ENCODE measurements at places on chromosomes 5 and 9.
A peak's percentile ranks its signal among the peaks of the same experiment; 100 is the strongest.

DNA sequence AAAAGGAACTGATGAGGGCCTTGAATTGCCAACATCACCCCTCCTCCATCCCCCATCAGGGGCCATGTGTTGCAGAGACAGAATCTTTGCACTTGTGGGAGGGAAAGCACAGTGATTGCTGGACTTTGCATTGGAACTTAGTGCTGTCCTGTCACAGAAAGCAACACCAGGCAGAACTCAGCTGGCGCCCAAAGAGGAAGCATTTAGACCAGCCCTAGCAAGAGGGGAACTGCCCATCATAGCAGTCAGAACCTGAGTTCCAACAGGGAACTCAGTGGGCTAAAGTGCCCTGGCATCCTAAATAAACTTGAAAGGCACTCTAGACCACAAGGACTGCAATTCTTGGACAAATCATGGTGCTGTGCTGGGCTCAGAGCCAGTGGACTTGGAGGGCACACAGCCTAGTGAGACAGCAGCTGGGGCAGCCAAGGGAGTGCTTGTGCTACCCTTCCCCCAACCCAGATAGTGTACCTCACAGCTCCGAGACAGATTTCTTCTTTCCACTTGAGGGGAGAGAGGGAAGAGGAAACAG lies 128.1 kb downstream of the ACTL7B start:
- DNase-seq: no peak

- DNase-seq: no peak
These were observed 8.8 kb downstream of the FAM13B start for GRCh38 chr5:138024117-138024516.

GRCh38 chr5:90854169-90854568 lies 295.6 kb downstream of the ADGRV1 start:
- DNase-seq: no peak

GRCh38 chr5:112742424-112742823 lies 4.7 kb downstream of the APC start:
- no peak for DNase-seq

- DNase-seq: no peak
These were observed 214.1 kb downstream of the HSPA4 start for GRCh38 chr5:133265720-133266526.

- no peak for DNase-seq
These were observed 88.1 kb downstream of the LPAR1 start for GRCh38 chr9:110950041-110950645.

DNA sequence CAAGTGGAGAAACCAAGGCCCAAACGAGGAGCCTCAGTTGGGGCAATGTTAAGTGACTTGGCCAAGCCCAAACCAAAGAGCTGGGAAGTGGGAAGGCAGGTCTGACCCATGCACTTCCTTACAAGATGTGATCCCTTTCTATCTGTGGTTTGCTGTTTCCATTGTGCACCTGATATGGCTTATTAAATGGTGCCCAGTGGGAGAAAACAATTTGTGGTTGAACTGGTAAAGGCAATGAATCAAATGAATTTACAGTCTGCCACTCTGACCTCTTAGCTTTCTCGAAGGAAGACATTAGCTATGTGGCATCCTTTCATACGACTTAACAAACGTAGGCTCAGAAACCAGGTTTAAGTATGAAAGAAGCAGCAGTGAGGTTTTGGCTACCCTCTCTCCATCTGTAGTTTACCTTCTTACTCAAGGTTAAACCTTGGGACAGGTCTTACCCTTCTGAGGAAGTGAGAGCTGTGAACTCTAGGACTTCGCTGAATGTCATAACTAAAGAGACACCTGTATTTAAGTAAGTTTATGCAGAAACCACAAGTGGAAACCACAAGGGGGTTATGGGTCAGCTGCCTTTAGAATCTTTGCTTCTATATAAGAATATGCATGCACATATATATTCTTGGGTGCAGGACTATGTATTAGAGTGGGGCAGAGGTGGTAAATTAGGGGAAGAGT lies 100.5 kb upstream of the SPATA31D4 start:
- DNase-seq: no peak

GRCh38 chr5:148810823-148811222 lies 15.6 kb upstream of the ADRB2 start:
- DNase-seq: no peak

GRCh38 chr5:51276250-51276649 lies 107.0 kb upstream of the ISL1 start:
- no peak for DNase-seq

GRCh38 chr5:77492653-77493000 lies 511 bp upstream of the WDR41 start:
- DNase-seq: no peak

GRCh38 chr9:121744687-121745395 lies 93.4 kb downstream of the DAB2IP start:
- no peak for DNase-seq

- no peak for DNase-seq
These were observed 250.2 kb upstream of the PTGER4 start for GRCh38 chr5:40429258-40430100.

GRCh38 chr5:135979510-135979909 lies 24.7 kb upstream of the LECT2 start:
- DNase-seq: peak; percentile 91

DNA sequence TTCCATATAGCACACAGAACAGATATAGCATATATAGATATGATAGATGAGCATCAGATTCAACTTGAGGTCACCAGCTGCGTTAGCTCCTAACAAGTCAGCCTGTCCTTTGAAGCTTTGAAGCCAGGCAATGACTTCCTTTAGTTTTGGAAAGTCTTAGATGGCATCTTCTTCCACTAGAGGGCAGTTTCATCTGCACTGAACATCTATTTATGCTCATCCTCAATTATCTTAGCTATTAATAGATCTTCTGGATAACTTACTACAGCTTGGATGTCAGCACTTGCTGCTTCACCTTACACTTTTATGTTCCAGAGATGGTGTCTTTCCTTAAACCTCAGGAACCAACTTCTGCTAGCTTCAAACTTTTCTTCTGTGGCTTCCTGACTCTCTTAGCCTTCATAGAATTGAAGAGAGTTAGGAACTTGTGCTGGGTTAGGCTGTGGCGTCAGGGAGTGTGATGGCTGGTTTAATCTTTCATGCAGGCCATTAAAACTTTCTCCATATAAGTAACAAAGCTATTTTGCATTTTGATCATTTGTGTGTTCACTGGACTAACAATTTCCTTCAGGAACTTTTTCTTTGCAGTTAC lies 1401.4 kb downstream of the EFNA5 start:
- DNase-seq: no peak

DNA sequence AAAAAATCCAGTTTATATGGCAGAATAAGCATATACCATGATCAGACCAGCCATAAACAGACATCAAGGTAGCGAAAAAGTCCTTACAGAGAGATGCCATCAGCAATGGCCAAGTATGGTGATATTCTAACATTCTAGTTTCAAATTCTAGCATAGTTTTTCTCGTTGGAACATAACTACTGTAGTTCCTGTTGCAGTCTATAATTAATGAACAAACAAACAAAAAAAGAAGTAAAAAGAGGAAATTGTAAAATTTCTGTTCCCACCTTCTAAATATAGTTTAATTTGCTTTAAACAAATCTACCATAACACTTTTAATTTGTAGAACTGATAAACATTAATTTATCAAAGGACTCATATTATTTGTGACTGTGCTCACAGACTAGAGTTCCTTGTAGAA lies 9.9 kb upstream of the CD180 start:
- no peak for DNase-seq

GRCh38 chr9:37438359-37438758 lies 15.9 kb downstream of the GRHPR start:
- DNase-seq: no peak

DNA sequence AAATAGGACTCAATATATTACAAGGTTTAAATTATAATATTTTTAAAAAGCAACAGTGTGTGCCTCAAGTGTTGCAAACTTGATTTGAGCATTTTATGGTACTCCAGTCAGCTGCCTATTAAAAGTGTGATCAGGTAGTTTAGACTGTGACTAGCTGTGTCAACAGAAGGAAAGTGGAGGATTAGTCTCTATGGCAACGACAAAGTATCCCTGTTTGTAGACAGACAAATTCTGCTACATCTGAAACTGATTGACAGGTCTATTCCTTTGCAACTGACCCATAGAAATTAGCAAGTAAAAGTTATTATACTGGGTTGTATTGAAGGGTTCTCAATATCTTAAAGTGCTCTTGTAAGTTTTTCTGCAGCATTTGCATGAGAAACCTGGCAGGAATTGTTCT lies 249.8 kb upstream of the ARRDC3 start:
- DNase-seq: no peak

DNA sequence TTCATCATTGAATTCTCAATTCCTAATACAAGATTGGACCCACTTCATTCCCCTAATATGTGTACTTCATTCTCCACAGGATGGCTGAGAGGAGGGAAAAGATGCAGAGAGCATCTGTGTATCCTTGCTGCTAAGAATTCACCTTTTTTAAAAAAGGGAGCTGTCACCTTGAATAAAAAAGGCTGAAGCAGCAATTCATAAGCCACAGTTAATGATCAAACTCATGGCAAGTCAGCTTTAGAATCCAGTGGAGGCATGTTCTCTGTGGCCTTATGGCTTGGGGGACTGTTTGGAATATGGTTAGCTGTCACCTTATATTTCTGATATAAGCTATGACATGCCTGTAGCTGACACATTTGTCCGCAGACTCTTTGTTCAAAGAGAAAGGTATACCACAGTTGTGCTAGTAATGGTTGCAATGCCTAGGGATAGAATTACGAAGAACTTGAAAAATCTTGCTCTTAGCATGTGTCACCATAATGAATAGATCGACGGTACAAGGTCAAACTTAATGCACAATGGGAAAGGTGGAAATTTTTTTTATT lies 256.8 kb upstream of the TNC start:
- no peak for DNase-seq

DNA sequence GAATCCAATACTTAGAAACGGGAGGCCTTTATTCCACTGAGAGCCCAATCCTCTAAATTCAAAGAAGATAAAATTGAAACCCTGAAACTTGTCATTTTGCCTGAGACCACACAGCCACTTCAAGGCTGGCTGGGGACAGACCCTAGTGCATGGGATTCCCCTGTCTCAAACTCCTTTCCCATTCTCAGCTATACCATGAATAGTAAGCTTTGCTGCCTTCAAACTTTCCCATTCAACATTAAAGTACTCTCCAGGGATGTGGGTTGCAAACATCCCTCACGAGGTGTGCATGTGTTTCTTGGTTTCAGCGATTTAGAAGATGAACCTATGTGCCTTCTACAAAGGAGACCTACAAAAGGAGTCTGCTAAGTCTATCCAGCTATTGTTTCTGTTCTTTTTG lies 64.6 kb downstream of the GABRB2 start:
- DNase-seq: no peak

DNA sequence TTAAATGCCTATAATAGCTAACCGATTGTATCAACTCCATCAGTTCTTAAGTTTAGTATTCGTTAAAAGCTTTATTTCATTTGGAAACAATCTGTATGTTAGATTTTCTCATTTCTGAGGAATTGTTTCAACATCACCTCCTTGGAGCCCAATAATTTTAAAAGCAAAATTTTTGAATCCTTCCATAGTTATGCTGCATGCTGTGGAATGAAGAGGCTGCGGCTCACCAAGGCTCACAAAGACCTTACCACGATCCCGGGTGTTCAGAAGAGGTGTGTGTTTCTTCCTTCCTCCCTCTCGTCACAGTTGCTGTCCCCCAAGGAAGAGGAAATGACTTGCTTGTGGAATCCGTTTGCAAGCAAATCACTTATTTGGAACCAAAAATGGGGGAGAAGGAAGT lies 143.8 kb downstream of the FGF1 start:
- DNase-seq: no peak

DNA sequence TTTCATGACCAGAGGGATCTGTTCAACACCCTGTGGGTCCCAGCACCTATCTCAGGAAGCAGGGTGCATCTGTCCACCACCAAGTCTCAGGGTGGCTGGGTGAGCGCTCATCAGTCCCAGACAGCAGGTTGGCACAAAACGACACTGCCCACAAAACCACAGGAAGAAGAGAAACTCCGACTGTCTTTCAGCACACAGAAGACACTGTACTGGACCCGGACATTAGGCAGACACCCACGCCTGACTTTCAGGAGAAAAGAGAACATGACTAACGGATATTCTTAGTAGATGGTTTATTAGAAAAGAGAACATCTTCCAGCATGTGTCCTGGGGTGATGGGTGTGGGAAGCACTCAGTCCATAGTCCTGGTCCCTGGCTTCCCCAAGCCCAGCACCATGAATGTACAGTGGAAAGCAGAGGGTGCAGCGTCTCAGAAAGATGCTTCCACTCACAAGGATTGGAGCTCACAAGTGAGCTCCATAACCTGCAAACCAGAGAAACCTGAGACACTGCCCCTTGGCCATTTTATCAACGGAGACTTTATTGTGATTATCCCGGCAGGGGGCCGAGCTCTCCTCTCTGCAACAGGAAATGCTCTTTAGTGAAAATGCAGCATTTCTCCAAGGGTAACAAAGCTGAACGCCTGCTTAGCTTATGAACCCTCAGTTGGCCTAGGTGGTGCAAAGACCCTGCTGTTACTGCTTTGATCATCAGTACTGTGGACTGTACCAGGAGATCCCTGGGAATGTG lies 35.8 kb upstream of the LCP2 start:
- no peak for DNase-seq

GRCh38 chr9:115285836-115286235 lies 167.9 kb upstream of the TNC start:
- no peak for DNase-seq

GRCh38 chr5:67316695-67317094 lies 120.1 kb upstream of the CD180 start:
- DNase-seq: no peak

DNA sequence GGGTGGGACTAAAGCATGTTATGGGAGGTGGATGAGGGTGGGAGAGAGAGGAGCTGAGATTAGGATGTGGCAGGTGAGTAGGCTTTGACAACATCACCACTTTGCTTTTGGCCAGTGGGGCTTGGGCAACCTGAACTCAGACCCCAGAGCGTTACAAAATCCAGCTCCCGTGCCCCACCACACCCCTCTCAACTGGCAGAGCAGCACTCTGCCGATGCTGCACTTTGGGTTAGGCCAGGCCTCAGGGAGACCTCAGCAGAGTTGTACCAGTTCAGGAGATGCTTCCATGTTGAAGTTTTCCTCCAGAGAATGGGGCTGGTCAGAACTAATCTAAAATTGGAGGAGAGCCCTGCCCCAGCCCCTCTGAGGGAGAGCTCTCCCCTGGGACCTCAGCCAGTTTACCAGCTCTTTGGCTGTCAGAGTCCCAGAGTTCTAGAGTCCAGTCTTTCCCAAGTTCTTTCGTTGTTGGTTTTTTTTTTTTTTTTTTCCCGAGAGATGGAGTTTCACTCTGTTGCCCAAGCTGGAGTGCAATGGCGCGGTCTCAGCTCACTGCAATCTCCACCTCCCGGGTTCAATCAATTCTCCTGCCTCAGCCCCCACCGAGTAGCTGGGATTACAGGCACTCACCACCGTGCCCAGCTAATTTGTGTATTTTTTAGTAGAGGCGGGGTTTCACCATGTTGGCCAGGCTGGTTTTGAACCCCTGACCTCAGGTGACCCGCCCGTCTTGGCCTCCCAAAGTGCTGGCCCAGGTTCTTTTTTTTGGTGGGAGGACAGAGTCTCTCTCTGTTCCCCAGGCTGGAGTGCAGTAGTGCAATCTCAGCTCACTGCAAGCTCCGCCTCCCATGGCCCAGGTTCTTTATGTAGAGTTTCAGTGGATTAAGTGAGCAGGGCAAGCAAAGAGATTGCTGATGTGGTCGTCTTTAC lies 17.8 kb downstream of the NUDT2 start:
- DNase-seq: no peak

Data from fibroblast of skin of left biceps (primary cell).